Bone marrow (tissue), 2 donors: ENCODE measurements at places on chromosomes 5 and 9.

- DNase-seq = no peak
Measured at GRCh38 chr9:18190671-18191374, 283.1 kb upstream of the ADAMTSL1 start.

DNA sequence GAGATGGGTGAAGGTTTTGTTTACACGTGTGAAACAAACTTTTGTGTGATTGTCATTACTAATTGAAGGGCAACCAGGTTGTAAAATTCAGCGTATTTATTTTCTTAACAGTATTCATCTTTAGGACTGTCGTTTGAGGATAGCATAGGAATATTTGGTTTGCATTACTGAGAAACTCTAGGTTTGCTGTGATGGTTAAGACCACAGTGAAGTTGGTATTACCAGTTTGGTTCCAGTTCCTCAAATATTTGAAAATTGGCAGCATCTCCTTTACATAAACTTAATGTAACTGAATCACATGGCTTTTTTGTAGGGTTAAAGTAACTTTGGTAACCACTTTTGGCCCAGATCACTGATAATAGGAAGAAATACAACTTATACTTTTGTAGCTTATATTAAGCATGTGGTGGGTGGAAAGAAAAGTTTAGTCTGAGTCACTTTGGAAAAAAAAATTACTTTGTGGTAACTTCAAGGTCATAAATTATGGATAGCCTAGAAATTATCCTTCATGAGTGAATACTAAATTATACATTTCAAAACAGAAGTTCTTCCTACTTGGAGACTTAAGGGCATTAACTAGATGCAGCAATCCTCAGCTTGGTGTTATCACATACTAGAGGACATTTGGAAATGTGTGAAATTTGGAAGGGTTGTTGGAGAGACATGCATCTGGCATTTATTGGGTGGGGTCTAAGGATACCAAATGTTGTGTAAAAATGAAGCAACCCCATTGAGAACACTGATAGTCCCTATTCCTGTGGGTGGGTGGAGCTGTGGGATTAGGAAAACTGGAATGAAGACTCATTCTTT, 33.9 kb downstream of the G3BP1 start:
- no peak for DNase-seq

DNA sequence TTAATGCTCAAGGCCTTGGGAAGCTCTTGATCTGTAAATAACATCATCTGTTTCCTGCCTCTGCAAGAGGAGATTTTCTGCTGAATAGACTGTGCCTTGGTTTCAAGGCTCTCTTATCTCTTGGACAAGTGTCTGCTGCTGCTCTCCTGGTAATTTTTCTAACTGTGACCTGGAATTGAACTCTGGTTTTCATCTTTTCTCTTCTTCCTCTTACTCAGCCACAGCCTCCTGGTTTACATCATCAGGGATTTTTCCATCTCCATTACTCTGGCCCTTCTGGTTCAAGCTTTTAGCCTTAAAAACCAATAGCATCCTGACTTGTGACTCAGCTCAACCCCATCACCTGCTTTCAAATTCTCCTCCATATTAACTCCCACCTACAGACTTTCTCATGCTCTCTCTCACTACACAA, 49.6 kb upstream of the ITGA1 start:
- DNase-seq = no peak

GRCh38 chr5:42583322-42583721, 160.1 kb downstream of the GHR start:
- no peak for DNase-seq

GRCh38 chr5:141476132-141476911, 556 bp downstream of the PCDHGC3 start:
- DNase-seq = no peak

DNA sequence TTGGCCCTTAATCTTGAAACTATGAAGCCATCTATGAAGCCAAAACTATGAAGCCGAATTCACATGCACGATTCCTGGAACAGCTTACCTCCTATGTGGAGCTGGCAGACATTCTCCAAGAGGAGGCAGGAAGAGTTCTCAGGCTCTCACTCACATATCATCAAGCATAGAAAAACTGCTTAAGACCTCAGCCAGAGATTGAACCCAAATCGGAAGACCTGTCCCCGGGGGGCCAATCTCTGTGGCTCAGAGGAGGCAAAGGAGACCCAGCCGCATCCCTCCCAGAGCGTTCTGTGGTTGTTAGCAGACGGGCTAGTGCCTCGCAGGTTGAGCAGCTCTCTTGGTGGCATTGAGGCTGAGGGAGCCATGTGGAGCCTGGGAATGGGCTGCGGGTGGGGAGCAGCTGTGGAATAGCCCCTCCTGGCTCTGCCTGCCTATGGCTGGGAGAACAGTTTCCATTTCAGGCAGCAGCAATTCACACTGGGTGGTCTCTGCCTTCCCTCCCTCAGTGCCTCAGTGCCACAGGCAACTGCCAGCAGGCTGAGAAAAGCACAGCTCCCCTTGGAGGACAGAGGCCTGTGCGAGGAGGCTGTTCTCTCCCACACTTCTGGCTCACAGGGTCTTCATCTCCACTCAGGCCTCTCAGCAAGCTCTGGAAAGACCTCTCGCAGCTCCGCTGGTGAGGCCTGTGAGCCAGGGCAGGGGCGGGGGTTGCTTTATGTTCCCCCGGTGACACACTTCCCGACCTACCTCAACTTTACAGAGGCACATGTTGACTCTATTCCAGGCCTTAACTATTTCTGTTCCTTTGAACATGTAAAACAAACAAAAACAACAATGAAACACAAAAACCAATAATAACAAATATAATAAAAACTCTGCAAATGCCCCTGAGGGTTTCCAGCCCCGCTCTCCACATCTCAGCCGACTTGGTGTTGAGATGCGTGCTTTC, 17.4 kb upstream of the TMEM174 start:
- DNase-seq = no peak

DNA sequence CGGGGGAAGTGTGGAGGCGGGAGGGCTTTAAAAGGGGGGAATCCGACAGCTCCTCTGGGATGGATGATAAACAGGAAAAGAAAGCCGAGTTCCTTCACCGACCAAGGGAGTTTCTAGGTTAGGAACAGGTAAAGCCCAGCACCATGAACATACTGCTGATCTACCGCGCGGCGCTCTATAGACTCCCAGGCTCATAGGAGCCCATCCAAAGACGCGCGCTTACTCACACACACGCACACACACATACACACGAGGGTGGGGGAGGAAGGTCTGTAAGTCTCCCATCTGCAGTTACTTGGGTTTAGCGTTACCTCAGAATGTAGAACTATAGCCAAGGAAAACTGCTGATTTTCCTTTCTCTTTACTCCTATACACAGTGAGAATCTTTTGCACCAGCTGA, 2.6 kb upstream of the GABRB2 start:
- no peak for DNase-seq

DNA sequence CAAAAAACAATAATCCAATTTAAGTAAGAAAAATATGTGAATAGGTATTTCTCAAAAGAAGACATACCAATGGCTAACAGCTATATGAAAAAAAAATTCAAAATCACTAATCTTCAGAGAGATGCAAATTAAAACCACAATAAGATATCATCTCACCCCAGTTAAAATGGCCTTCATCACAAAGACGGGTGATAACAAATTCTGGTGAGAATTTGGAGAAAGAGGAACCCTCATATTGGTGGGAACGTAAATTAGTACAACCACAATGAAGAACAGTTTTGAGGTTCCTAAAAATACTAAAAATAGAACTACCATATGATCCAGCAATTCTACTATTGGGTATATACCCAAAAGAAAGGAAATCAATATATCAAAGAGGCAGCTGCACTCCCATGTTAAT, 94.3 kb downstream of the TMEM167A start:
- no peak for DNase-seq

DNA sequence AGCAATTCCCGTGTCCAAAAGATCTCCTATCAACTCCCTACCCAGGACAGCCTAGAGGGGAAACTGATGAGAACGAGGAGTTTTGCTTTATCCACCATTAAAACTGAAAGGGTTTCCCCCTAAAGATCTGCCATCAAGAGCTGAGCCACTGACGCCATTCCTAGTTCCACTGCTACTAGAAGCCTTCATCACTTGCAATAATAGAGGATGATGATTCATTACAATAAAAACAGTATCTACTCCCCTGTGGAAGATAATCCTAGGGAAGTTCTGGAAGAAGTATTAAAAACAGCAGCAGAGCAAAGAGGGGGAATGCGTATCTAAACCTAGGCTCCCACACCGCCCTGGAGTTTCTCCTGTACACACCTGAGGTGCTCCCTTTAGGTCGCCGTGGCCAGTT, 394.5 kb downstream of the BNC2 start:
- DNase-seq = no peak

- DNase-seq = no peak
Measured at GRCh38 chr5:146399481-146399880, 47.7 kb upstream of the TCERG1 start.

GRCh38 chr9:133161547-133161950, 2.2 kb downstream of the GBGT1 start:
- no peak for DNase-seq

DNA sequence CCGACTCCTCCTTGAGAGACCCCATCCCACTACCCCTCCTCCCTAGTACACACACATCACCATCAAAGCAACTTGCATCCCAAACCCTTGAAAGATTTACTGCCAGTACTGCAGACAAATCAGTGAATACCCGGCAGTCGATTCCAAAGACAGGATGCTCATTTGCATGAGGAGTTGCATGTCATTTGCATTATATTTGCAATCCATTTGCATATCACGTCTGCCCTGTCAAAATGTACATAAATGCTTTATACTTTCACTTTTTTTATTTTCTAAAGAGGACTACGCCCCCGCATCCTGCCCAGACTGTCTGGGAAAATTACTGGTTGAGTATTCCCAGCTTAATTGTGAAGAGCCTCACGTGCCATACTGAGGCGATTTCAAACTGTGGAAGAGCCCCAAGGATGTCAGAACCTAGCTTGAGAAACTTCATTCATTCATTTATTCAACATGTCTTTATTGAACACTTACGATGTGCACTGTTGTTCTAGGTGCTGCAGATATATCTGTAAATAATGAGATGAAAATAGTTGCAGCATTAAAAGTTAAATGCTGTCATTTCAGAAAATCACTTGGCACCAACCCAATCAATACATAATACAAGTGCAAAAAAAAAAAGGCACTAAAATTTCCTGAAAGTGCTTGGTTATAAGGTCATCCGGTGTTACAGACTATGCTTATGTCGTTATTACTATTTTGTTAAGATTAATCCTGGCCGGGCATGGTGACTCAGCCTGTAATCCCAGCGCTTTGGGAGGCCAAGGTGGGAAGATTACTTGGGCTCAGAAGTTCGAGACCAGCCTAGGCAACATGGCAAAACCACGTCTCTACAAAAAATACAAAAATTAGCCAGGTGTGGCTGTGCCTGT, 17.2 kb upstream of the SIL1 start:
- no peak for DNase-seq

DNA sequence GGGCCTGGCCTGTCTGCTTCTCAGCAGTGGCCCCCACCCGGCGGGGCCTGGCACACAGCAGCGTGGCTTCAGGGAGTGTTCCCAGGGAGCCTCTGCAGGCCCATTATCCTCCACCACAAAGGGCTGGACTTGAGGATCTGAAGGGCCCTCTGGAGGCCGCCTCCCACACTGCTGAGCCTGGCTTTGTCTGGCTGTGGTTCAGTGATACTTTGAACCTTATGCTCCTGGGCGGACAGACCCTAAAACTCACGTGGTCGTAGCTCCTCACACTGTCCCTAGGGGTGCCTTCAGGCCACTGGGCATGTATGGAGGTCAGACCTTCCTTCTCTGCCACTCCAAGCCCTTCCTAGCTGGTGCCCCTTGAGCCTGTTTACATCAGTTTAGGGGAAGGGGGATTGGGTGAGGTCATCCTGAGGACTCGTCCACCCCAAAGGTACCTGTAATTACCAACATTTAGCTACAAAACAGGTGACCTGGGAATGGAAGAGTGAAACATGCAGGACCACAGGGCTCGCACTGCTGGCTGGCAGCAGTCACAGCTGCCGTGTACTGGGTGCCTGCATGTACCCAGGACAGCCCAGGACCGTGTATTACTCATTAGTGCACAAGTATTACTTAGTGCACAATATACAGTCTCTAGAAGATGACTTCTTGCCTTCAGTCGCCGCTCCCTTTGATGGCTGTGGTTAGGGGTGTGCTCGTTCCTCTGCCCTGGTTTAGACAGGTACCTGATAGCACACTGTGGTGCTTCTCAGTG, 8.5 kb downstream of the GRHPR start:
- no peak for DNase-seq

DNA sequence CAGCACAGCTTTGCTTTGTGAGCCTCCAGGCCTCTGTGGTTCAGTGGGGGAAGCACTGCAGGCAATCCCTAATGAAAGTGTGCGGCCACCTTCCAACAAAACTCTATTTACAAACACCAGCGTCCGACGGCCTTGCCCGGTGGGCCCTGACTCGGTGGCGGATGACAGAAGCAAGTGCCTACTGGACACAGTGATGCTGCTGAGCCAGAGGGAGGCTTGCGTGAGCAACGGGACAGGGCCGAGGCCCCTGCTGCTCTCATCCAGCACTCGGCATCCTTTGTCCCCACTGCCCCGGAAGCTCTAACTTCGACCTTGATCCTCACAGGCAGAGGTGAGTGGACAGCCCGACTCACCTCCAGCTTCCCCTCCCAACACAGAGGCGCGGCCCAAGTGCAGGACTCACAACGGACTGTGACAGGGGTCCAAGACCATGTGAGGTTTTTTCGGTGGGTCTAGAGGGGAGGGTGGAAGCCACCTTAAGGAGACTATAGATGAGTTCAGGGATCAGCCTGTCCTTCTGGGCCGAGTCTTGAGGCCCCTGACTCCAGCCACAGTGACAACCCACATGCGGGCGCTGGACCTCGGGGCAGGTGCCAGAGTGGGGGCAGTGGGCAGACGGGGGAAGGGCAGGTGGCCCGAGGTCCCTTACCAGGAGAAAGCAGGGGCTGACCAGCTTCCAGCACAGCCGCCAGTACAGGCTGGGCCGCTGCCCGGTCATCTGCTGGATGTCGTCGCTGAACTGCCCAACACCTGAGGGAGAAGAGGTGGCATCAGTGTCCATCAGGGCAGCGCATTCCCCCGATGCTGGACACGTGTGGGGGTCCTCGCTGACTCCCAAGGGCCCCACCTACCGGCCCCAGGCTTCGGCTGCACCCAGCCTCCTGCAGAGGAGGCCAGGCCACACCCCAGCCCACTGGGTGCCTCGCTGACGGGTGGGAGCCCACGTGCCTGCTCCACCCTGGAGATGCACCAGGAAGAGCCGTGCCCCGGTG, 39.4 kb downstream of the SLC6A3 start:
- DNase-seq = no peak

GRCh38 chr5:31889001-31889561, 250.2 kb downstream of the PDZD2 start:
- no peak for DNase-seq

DNA sequence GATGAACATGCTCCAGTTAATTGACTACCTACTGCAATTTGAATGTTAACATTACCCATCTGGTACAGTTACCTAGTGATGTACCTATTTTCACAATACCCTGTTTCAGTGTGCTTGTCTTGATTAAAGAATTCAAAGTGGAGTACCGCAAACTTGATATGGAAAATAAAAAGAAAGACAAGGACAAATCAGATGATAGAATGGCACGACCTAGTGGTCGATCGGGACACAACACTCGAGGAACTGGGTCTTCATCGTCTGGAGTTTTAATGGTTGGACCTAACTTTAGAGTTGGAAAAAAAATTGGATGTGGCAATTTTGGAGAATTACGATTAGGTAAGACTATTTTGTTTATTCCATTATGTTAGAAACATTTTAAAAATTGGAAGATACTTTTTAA, 33.5 kb downstream of the CSNK1G3 start:
- no peak for DNase-seq
